ENCODE measurements at places on chromosomes 3 and 15.

GRCh38 chr15:39666677-39667076 is 85.8 kb downstream of the THBS1 start:
- DNase-seq = no peak

GRCh38 chr15:50355980-50356379 is 982 bp upstream of the GABPB1 start:
- DNase-seq = peak; percentile 30

- DNase-seq = no peak
These were observed 53.7 kb downstream of the KLHL25 start for GRCh38 chr15:85741021-85741421.

GRCh38 chr15:34490417-34491193 is 53.0 kb upstream of the GOLGA8A start:
- DNase-seq = no peak

DNA sequence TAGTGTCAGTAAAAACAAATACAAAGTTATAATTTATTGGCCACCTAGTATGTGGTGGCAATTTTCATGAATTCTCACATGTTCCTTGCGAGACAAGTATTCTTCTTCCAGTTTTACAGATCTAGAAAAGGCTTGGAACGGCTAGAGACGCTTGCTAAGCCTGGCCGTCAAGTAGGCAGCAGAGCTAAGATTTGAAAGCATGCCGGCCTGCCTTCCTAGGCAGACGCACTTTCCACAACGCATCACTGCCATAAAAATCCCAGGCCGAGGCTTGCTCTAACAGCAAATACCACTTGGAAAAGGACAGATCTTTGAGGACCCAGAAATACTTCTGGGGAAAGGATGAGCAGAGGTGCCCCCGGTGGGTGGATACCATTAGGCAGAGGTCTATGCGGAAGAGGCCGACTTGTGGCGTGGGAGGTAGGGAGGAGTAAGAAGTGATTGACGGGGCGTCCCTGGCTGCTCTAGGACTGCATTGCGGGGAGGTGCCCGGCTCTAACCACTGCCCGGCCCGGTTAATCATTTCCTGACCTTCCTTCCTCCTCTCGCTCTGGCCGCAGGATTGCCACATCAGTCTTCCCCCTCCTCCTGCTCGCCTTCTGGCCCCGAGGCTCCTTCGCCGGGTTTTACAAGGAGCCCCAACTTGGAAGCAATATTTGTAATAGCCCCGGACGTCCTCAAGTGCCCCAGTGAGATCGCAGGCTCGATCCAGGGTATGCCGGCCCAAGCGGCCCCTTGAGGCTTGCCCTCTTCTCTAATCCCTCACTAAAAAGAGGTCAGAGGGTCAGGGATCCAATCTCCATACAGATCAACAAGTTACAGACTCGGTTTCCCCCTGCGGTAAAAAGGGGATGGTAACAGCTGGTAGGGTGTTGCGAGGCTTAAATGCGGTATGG is 1.3 kb upstream of the USP3 start:
- peak; percentile 87 for DNase-seq

Data from hematopoietic multipotent progenitor cell treated with erythropoietin and hydrocortisone succinate and interleukin-3 and kit ligand, for 8 days (in vitro differentiated cells).